ENCODE measurements at places on chromosomes 1 and 21.

DNA sequence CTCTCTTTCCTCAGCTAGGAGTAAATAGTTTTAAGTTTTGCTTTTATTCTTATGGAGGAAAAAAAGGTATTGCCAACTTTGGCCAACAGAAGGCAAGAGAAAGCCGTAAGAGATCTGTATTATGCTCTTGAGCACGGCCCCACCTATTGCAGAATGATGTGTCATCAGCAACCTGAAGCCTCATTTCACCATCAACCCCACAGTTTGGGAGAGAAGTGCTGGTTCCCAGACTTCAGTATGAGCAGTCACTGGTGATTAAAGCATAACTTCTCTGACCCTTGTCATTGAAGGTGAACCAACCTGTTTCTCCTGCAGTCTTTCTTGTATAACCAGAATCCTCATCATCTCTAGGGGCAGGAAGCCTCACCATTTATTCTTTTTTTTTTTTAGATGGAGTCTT is 100.2 kb downstream of the SIPA1L2 start:
- DNase-seq = no peak

DNA sequence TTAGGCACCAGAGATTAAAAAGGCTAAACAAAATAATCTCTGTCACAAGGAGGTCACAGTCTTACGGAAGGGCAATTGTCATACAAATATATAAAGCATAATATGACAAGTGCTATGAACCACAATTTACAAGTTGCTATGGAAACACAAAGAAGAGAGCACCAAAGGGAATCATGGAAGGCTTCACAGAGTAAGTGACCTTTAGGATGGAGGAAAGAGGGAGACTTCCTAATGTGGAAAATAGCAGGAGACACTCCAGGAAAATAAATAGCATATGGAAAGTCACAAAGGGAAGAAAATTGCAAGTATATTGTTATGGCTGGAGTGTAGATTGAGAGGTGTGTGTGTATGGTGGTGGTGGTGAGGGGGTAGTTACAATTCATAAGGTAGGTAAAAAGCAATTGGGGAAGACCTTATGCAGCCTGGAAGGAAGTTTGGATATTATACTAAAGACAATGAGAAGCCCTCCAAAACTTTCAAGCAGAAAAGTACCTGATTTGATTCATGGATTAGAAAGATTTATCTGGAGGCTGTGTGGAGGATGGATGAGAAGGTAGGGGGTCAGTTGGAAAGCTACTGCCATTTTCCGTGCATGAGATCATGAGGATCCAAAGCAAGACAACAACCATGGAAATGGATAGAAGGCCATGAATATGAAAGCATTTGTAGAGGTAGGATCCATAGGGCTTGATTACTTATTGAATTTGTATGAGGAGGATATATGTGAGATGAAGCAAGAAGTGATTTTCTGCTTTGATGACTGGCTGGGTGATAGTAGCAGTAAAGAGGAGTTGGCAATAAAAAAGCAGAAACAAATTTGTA is 61.7 kb downstream of the SAMSN1 start:
- DNase-seq = no peak

DNA sequence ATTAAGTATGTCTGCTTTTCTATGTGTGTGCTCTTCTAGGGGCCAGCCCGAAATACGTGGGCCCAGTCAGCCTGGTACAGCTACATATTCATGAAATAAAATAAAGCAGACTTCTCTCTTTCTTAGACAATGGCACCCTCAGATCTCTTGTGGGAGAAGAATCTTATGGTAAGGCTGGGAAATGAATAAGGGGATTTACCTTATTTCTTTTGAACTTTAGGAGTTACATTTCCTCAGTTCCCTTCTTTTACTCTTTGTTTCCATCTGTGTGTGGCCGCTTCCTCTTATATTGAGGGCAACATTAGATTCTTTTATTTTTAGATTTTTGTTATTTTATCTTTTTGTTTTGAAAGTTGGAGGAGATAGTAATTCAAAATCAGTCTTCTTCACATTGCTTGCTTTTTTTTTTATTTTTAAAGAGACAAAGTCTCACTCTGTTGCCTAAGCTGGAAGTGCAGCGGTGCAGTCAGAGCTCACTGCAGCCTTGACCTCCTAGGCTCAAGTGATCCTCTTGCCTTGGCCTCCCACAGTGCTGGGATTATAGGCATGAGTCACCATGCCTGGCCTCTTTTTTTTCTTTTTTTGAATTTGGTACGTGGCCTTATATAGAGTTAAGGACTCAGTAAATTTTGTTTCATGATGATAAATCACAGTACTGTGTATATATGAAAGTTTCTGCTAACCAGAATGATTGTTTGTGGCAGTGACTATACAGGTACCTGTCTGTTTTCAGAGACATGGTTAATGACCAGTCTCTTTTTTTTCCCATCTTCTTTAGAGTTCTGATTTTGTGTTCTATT is 9.1 kb downstream of the LAMC1 start:
- DNase-seq = no peak

DNA sequence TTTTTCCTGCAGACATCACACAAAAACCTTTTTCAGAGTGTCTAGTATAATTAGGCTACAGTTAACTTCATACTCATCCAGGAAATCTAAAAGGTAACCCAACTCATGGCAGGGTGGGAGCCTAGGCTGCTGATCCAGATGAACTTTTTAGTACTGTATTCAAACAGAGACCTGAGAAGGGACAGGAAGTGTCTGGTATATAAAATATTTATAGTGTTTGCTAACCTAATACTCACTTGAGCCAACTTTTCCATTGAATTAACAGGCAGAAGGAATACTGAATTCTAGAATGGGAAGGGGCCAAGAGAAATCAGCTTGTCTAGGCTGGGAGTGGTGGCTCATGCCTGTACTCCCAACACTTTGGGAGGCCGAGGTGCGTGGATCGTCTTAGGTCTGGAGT is 22.2 kb upstream of the NKAIN1 start:
- DNase-seq = no peak

- DNase-seq = no peak
Measured at GRCh38 chr1:115134850-115135480, 45.7 kb upstream of the TSPAN2 start.

- DNase-seq = no peak
Measured at GRCh38 chr21:14711287-14711686, 165.2 kb upstream of the SAMSN1 start.

GRCh38 chr21:31351960-31352359 is 7.9 kb upstream of the TIAM1 start:
- DNase-seq = no peak

GRCh38 chr21:45982092-45982757 is 655 bp downstream of the COL6A1 start:
- no peak for DNase-seq

GRCh38 chr1:15671430-15671829 is 12.7 kb upstream of the PLEKHM2 start:
- no peak for DNase-seq

DNA sequence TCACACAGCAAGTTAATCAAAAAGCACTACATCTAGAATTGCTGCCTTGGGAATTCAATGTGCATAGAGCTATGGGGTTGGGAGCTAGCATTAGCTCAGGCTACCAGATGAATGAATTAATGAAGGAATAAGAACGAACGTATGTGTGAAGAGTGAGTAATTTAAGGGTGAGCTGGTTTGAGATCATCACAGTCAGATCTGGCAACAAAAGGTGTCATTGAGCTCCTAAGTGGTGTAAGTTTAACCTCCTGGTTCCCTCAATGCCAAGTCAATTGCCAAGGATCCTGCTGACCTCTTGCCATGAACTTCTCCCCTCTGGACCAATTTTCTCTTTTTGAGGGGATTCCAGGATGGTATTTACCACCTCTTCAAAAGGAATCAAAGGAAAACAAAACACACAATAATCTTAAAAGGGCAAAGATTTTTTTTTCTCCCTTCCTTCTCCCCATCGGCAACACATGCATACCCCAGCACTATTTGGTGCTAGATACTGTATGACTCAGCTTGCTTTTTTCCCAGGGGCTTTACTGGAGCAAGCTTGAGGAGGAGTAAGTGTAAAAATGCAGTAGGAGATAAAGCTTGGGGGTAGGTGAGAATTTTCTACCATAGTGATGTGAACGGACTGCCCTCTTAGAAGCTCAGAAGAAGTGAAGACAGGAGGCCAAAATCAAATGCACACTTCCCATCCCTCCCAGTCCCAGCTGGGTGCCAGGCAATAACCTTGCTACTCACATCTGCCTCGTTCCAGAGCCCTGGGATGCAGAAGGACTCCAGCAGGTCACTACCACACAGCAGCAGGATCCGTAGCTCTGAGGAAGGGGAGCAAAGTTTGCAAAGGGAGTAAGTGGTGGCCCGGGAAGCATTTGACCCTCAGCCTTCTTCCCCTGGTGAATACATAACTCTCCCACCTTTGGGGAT is 92.0 kb downstream of the LAMC2 start:
- no peak for DNase-seq

GRCh38 chr1:25810341-25811299 is 9.1 kb upstream of the MTFR1L start:
- no peak for DNase-seq

DNA sequence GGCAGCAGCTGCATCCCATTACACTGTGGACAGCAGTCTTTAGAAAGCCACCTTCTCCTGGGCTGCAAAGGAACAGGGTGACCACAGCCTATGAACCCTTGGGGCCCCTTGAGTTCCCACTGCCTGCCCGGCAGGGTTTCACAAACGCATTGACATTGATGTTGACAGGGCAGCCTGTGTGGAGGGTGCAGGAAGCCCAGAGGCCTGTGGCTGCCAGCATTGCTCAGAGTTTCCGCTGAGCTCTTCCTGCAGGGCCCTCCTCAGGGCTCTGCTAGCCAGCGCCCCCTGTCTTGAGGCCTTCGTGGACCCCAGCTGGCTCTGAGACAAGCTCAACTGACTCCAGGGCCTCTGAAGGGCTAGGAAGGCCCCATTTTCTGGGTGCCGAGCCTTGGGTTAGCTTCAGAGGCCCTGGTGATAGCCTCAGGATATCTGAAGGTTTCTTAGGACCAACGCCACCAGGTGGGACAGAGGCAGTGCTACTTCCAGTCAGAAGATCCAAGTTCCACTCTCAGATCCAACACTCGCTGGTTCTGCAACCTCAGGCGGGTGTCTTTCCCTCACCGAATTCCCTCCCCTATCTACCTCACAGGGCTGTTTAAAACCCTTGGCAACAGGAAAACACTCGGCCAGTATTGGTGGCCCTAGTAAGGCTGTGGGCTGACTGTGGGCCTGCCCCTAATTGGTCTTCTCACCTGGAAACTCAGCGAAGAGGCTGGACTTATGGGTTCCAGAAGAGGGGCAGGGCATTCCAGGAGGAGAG is 27.2 kb upstream of the EPS8L3 start:
- no peak for DNase-seq

DNA sequence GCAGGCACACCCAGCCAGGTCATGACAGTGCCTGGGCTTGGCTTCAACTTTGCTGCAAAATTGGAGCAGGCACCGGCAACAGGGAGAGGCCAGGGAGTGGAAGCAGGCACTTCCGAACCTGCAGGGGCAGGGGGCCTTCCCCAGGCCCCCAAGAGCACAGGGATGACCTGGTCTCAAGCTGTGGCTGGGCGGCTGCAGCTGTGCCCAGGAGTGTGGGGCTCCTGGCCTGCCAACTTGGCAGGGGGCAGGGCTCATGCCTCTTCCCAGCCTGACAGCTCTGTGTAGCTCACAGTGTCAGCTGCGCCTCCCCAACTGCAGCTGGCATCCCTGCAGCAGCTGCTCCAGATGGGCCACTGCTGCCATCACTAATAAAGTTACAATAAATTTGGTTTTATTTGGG is 51.5 kb upstream of the SCYL3 start:
- no peak for DNase-seq

GRCh38 chr21:44817914-44818639 is at the start of gene SUMO3:
Gene SUMO3 (minus strand): TSS chr21:44818062. CDS start chr21:44817968, 94 bp downstream.
- no peak for DNase-seq

DNA sequence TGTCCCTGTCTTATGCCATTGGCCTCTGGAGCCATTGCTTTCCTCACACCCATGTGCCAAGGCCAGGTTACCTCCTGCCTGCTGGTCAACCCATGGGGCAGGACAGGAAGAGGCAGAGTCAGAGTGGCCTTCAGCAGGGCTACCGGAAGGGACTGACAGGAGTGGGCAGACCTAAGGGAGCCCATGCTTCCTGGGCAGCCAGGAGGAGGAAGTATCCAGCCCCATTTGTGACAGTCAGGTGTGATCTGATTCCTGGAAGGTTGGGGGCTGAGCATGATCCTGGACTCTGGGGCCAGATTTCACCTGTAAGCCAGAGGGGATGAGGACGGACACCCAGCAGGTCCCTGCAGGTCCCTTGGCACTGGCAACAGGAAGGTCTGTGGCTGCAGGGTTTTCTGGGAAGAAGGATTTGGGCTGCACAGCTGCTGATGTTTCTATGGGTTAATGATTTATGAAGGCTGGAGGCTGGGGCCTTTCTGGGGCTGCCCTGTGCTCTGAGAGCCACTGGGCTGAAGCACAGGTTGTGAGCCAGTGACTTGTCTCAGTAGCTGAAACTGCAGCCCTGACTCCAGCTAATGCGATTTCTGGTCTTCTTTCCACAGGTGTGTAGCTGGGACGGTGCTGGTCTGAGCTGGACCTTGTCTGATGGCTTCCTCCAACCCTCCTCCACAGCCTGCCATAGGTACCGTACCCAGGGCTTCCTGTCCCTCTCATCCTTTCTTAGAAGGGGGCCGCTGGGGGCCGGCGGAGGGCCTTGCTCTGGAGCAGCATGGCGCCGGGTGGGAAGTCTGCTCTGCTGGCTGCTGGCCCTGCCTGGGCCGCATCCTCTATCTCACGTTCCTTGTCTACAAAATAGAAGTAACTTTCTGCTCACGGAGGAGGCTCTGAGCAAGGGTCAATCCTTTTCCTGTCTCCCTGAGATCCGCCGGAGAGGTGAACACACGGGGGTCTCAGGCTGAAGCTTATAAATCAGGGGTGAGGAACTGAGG is 40.7 kb downstream of the ARHGEF10L start:
- no peak for DNase-seq

- DNase-seq = no peak
Measured at GRCh38 chr1:56564615-56565014, 14.7 kb downstream of the PLPP3 start.

Measured in iPS DF 6.9 (cell line).